Thymus (tissue), 14 donors: ENCODE measurements at places on chromosomes 13 and 19.

DNA sequence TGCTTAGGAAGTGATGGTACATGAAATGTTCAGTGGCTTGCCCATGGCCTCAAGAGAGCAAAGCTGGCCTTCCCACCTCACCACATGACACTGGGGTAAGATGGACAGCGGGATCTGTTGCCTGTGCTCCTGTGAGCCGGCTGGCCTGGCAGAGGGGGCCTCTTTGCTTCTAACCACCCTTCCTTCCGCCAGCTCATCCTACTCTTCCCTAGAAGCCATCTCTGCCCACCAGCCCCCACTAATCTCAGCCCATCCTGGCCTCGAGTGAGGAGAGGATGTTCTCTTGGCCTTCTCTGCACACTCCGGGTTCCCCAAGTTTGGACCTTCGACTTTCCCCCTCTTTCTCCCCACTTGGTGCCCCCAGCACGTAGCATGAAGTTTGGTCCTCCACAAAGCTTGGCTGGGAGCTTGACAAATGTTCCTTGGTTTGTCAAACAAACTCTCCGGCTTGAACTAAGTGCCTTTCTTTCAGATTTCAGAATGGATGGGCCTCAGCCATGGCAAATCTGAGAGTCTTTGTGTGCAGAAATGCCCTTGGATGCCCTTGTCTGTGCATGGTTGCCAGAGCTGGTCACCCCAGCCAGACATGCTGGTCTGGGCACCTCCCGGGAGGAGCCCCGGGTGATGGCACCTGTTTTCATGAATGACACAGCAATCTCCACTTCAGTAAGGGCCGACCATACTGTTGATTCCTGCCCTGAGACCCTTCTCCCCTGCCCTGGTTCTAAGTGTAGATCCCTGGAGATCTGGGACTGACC is 145.5 kb downstream of the URI1 start:
- no peak for DNase-seq

- no peak for DNase-seq
Observed at GRCh38 chr19:46868025-46868802, 7.4 kb downstream of the ARHGAP35 start.

DNA sequence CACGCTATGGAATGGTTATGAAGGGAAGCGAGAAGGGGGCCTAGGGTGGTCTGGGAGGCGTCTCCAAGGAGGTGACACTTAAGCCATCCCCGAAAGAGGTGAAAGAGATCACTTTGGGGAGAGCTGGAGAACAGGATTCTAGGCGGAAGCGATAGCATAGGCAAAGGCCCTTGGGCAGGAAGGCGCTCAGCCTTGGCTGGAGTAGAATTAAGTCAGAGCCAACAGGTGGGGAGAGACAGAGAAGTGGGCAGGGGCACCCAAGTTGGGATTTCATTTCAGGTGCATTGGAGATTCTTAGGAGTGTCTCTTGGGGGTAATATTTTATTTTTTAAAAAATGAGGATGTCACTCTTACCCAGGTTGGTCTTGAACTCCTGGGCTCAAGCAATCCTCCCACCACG is 9.6 kb downstream of the SNRPD2 start:
- DNase-seq = no peak

DNA sequence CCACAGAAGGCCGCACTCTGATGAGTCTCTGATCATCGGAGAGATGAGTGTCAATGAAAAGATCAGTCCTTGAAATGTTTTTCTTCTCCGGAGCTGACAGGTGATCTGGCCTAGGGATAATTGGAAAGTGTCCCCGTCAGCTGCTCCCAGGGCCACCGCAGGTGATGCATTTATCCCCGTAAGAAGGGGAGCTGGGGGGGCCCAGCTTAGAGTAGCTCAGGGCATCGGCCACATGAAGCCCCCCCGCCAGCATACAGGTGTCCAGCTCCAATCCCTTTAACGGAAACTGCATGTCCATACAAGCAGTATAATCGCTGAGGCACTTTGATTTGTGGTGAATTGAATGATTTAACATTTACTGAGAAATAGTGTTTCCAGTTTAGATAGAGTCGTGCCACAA is 27.7 kb downstream of the ATP4B start:
- DNase-seq = no peak

- no peak for DNase-seq
Observed at GRCh38 chr13:43401361-43401760, 378.0 kb downstream of the DNAJC15 start.

GRCh38 chr13:50122455-50122854 is 107.2 kb downstream of the KCNRG start:
- no peak for DNase-seq

- DNase-seq = no peak
Observed at GRCh38 chr19:16849168-16849567, 20.0 kb downstream of the SIN3B start.

DNA sequence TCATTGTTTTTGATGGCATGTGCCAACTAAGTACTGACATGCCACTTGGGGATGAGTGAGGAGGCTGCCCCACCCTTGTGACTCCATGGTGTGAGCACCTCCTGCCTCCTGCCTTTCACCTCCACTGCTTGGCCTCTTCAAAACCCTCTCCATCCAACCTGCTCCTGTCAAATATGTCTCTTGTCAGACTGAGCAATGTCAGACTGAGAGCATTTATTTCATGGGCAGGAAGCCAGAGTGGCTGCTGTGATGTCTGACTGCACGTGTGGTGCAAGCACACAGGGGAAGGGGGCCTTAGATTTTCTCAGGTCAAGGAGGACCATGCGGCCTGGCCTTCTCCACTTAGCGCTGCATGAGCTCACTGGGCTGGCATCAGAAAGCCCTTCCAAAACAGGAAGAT is 68.3 kb downstream of the STARD13 start:
- DNase-seq = no peak

DNA sequence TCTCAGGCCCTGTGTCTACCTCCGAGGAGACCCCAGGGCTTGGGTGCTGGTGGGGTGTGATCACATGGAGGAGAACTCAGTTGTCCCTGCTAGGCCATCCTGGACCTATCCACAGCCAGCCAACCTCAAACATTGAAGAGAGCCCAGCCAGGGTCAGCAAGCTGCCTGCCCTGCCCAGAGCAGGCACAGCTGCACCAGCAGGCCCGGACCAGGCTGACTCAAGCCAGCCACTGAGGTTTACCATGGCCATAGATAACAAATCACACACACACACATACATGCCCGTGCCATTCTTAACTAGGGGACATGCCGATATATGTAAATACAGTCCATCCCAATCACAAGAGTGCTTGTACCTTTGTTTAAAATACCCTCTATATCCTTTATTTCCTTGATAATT is 8.1 kb downstream of the ARHGEF7 start:
- no peak for DNase-seq

DNA sequence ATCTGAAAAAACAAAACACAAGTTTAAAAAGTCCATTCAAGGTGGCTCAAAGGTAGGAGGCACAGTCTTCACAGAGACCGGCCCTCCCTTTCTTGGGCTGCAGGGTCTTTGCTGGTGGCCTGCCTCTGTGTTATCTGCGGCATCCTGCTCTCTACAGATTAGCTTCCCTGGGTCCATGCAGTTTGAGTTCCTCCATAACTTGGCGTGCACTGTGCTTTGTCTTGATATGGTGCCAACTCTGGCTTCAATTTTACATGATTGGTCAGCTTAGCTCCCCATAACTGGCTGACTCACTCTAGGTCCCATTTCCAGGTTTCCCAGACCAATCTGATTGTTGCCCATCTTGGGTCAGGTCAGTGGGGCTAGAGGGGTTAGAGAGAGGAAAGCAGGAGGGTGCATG is 41.8 kb downstream of the TPT1 start:
- DNase-seq = no peak

GRCh38 chr13:43805681-43806128 is 18.9 kb upstream of the ENOX1 start:
- DNase-seq = no peak

DNA sequence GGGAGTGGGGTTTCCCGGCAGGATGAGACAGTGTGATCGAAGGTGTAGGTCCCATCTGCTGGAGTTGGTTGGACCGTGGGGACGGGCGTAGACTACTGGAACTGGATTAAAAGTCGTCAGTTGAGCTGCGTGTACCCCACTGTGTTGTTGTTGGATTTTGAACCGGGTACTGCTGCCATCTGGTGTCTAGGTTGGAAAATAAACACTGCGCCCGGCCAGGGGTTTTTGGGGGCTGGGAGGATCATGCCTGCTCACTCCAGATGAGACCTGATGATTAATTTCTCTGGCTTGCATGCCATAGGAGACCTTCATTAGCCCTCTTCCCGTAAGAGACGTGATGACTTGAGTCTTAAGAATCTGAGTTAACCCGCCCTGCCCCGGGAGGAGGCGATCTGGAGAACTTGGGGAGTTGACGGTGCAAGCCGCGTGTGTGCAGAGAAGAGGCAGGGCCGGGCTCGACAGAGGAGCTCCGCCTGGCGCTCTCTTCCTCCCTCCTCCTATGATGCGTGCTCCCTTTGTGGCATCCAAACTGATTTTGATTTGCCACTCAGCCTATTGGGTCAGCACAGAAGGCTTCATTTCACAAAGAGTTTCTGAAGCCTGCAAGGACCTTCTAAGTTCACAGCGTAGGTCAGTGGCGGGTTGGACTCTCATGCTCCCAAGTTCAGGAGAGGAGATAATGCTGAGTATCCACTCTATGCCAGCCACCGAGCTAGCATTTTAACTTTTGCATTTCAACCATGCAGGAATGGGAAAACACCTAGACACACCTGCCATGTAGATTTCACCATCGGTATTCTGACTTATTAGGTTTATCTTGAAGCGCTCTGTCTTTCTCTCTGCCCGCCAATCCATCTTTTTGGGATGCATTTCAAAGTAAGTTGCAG is 2.7 kb downstream of the UHRF1 start:
- peak; percentile 85 for DNase-seq

- no peak for DNase-seq
Observed at GRCh38 chr13:22960827-22961226, 220.0 kb upstream of the SGCG start.

DNA sequence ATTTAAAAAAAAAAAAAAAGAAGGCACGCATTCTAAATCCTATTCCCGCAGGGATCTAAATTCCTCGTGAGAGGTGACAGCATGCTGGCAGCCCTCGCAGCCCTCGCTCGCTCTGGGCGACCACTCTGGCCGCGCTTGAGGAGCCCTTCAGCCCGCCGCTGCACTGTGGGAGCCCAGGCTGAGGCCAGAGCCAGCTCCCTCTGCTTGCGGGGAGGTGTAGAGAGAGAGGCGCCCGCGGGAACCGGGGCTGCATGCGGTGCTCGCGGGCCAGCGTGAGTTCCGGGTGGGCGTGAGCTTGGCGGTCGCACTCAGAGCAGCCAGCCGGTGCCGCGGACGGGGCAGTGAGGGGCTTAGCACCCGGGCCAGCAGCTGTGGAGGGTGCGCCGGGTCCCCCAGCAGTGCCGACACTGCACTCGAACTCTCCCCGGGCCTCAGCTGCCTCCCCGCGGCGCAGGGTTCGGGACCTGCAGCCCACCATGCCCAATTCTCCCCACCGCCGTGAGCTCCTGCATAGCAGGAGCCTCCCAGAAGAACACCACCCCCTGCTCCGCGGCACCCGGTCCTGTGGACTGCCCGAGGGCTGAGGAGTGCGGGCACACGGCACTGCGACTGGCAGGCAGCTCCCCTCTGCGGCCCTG is 553.9 kb downstream of the LMO7 start:
- no peak for DNase-seq

GRCh38 chr13:65631078-65631477 is 1599.1 kb downstream of the PCDH9 start:
- DNase-seq = no peak

DNA sequence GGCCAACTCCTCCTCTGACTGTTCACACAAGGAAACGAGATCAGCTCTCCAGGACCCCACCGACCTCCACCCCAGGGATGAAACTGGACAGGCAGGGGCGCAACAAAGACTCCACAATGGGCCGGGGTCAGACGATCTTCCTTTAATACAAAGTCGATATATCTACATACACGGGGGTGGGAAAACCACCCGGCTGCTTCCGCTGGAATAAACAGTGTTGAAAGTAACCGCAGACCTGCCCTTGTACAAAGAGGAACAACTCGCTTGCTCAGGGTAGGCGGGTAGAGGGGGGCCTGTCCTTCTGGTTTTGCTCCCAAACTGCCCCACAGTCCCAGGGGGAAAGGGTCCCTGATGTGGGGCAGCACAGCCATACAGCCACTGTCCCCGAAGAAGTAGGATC is 135.2 kb downstream of the PTPRS start:
- no peak for DNase-seq

DNA sequence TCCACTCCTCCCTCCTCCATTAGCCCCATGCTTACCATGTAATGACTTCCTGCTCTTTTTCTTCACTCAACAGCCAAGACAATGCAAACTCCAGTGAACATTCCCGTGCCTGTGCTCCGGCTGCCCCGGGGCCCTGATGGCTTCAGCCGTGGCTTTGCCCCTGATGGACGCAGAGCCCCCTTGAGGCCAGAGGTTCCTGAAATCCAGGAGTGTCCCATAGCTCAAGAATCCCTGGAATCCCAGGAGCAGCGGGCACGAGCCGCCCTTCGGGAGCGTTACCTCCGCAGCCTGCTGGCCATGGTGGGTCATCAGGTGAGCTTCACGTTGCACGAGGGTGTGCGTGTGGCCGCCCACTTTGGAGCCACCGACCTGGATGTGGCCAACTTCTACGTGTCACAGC is 2.9 kb upstream of the PPP1R37 start:
- DNase-seq = no peak

DNA sequence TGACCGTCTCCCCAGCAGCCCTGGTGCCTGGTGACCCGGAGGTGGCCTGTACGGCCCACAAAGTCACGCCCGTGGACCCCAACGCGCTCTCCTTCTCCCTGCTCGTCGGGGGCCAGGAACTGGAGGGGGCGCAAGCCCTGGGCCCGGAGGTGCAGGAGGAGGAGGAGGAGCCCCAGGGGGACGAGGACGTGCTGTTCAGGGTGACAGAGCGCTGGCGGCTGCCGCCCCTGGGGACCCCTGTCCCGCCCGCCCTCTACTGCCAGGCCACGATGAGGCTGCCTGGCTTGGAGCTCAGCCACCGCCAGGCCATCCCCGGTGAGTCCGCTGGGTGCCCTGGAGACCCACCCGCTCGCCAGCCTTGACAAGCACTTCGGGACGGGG is 2.2 kb downstream of the MADCAM1 start:
- DNase-seq = no peak

DNA sequence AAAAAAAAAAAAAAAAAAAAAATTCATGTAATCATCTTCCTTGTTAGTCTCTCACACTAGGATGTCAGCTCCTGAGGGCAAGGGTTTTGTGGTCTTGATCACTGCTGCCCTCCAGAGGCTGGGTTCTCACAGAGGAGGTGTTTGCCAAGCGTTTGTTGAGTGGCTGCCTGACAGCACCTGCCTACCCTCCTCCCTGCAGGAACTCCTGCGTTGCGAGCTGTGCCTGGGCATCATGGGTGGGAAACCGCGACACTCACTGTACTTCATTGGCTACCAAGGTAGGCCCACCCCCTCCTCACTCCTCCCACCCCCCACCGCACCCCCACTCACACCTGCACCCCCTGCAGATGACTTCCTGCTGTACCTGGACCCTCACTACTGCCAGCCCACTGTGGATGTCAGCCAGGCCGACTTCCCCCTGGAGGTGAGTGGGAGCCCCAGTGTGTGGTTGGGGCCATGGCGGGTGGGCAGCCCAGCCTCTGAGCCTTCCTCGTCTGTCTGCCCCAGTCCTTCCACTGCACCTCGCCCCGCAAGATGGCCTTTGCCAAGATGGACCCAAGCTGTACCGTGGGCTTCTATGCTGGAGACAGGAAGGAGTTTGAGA is 8.1 kb downstream of the ATG4D start:
- peak; percentile 60 for DNase-seq
